ENCODE measurements at places on chromosomes 6 and 20. TPM values are rescaled to one million over a fixed set of nuclear protein-coding genes. Genes with fewer than 3 reads are reported as not detected.

DNA sequence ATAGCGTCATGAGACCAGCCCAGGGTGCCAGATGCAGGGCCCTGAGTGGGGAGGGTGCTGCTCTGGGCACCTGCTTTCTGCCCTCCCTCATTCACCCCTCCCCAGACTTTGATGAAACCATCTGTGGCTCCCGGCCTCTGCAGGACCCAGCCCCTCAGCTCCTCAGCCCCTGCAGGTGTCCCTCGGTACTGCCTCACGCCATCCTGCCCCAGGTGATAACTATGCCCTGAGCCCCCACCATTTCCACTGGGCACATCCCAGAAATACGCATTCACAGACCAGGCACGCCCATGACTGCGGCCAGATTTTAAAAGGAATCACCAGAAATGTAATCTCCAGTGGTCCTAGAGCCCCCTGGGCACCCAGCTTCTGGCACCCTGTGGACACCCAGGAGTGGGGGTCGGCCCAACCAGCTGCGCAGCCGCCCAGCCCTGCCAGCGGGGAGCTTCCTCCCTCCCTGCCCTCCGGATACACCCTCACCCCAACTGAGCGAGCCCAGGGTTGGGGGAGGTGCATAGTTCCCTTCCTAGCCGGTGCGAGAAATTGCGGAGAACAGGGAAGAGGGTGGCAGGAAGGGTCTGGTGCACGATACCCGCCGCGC, 615 bp upstream of the NTSR1 start:
- H3K36me3 ChIP-seq: no peaks in the 10 kb centered on the region
- no peak overlapping the region for H3K4me3 ChIP-seq
- H3K27ac ChIP-seq: no peak overlapping the region
- DNase-seq: no peak
- peaks cover 48% of the 10 kb centered on the region for H3K27me3 ChIP-seq

DNA sequence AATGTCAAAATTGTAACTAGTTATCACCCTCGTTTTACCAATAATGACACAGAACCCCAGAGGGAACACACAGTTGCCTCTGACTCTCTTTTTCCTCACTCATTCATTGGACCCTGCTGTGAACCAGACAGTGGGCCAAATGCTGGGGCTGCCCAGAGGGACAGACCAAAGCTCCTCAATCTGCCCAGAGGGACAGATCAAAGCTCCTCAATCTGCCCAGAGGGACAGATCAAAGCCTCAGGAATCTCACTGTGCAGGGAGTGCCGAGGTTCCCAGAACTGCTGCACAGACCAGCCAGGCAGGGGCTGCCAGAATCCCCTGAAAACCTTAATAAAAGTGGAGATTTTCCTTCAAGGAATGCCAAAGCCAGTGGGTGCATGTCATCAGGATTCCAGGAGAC, 179.1 kb downstream of the SOD2 start:
- H3K27me3 ChIP-seq: peaks cover 7% of the 10 kb centered on the region
- no peak overlapping the region for H3K27ac ChIP-seq
- no peaks in the 10 kb centered on the region for H3K4me1 ChIP-seq
- H3K4me3 ChIP-seq: no peak overlapping the region
- no peaks in the 10 kb centered on the region for H3K36me3 ChIP-seq

GRCh38 chr6:16723826-16724225, 37.4 kb downstream of the ATXN1 start:
- H3K27me3 ChIP-seq: no peaks in the 10 kb centered on the region
- H3K27ac ChIP-seq: peak overlapping the region; percentile 60
- peaks cover 40% of the 10 kb centered on the region for H3K36me3 ChIP-seq
- H3K4me1 ChIP-seq: peaks cover 49% of the 10 kb centered on the region

DNA sequence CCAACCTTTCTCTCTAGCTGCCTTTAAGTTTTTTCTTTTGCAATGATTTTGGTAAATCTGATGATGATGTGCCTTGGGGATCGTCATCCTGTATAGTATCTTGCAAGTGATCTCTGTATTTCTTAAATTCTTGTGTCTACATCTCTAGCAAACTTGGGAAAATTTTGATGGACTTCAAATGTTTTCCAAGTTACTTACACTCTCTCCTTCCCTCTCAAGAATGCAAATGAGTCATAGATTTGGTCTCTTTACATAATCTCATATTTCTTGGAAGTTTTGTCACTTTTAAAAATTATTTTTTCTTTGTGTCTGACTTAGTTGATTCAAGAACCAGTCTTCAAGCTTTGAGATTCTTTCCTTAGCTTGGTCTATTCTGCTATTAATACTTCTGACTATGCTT, 176.4 kb downstream of the TBC1D32 start:
- H3K36me3 ChIP-seq: peaks cover 34% of the 10 kb centered on the region
- H3K4me1 ChIP-seq: no peaks in the 10 kb centered on the region
- H3K27me3 ChIP-seq: no peaks in the 10 kb centered on the region
- H3K4me3 ChIP-seq: no peak overlapping the region
- DNase-seq: no peak

DNA sequence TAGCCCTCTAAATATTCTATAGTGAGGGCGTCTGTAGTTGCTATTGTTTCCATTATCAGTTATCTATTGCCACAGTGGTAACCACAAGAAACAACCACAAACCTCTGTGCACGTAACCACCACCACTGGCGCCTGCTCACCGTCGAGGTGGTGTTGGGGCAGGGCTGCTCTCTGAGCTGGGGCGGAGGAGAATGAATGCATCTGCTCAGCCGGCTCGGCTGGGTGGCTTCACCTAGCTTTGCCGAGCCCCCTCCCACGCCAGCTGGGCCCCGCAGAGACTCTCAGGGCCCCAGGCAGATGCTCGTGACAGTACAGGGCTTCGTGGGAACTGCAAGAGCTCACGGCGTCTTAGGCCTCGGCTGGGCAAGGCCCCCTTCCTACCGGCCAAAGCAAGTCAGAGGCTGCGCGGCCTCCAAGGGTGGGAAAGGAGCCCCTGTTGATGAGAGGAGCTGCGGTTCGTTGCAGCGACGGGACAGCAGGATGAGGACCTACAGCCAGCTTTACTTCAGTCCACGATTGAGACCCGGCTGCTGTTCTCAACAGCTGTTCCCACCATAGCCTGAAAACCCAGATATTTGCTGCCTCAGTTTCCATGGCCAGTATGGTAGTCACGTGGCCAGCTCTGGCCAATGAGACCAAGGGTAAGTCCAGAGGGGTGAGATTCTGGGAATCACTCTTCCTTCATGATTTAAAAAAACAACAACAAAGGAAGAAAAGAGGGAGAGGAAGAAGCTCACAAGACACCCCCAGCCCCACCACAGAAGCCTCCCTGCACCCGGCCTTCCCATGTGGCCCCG, 120.2 kb upstream of the AFDN start:
- no peaks in the 10 kb centered on the region for H3K36me3 ChIP-seq
- no peak overlapping the region for H3K4me3 ChIP-seq
- H3K27me3 ChIP-seq: peaks cover 69% of the 10 kb centered on the region

DNA sequence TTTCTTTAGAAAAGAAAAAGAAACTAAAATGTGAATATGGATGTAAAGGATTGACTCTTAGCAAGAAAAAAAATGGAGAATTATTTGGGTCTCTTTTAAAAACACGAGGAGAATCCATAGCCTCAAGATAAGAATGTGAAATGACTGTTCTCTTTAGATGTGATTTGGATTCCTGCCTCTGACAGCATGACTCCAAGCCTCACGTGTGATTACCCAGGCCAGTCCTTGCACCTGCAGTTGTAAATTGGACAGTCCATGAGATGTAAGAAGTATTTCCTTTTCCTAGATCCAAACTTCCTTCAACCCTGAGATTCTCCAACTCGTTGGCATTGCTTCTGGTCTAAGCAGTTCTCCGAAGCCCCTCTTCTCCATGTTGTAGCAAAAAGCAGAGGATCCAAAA, 31.9 kb downstream of the SLC2A12 start:
- H3K4me3 ChIP-seq: no peak overlapping the region
- no peak overlapping the region for H3K27ac ChIP-seq
- no peaks in the 10 kb centered on the region for H3K36me3 ChIP-seq
- peaks cover 13% of the 10 kb centered on the region for H3K27me3 ChIP-seq

DNA sequence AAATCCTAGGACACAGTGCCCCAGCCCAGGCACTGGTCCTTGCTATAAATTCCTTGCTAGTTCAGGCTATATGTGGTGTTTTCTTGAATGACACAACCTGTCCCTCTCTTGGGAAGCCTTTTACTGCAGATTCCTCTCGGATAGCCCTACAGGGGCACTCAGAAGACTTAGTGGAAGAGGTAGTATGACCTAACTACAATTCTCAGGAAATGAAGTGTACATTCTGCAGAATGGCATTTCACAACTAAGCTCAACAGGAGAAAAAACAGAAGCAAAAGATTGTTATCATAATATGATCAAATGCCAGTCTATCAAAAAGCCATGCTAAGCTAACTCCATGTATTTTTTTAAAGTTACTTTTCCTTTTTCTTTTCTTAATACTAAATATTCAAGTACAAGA, 66.3 kb upstream of the FBXL4 start:
- H3K4me1 ChIP-seq: peaks cover 9% of the 10 kb centered on the region
- no peaks in the 10 kb centered on the region for H3K27me3 ChIP-seq
- no peak overlapping the region for H3K27ac ChIP-seq
- no peak for DNase-seq

- peaks cover 3% of the 10 kb centered on the region for H3K36me3 ChIP-seq
- peaks cover 4% of the 10 kb centered on the region for H3K27me3 ChIP-seq
- H3K27ac ChIP-seq: no peak overlapping the region
- H3K4me1 ChIP-seq: peaks cover 2% of the 10 kb centered on the region
Measured at GRCh38 chr6:35544769-35545361, 32.2 kb upstream of the TULP1 start.

FOXF2 gene
- not detected for total RNA-seq

ITCH gene
- 52.5 TPM for total RNA-seq

ZNF512B gene
- total RNA-seq: 27.0 TPM

ANGPT4 gene
- total RNA-seq: not detected
